ENCODE measurements at places on chromosomes 16 and 17.

GRCh38 chr17:2188971-2189630, 114.5 kb downstream of the SMG6 start:
- DNase-seq, result no peak

GRCh38 chr17:2563061-2563460, 30.4 kb upstream of the PAFAH1B1 start:
- DNase-seq, result no peak

DNA sequence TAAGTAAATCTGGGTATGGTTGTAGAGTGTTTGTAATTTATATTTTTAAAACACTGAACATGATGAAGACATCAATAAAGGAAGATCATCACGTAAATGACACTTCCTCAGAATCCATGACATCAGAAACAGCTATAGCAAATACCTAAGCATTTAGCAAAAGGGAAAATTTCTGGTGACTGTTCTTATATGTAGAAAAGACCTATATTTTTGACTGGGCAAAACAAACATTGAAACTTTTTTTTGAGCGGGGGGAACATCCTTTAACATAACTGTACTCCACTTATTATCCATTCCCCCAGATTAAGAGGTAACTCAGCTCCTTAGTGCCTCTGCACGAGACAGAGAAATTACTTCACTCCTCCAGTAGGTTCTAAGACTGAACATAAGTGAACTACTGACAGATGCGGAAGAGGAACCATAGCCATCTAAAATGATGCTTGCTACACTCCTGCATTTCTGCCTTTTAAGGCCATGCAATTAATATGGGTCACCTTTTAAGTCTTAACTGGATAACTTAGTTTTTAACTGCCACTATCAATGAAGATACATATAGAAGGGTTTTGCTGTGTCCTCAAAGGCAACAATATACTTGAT, 9.4 kb downstream of the CRYBA1 start:
- DNase-seq, result no peak

DNA sequence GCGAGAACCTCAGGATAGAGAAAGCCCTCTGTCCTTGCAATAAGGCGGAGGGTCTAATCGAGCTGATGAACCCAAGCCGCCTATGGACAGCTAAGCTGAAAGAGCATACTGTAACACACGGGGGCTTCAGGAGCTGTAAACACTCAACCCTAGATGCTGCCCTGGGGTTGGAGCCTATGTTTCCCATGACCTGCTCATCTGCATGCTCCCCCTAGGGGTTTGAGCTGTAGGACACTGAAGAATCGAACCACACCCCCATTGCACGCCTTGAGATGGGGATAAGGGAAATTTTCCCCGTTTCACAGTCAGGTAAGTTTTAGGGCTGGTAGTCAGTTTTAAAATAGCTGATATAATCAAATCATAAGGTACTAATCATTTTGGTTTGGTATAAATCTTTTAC, 675.6 kb upstream of the CDH8 start:
- no peak for DNase-seq

- no peak for DNase-seq
These were observed 13.6 kb upstream of the CBFB start for GRCh38 chr16:67015313-67015731.

DNA sequence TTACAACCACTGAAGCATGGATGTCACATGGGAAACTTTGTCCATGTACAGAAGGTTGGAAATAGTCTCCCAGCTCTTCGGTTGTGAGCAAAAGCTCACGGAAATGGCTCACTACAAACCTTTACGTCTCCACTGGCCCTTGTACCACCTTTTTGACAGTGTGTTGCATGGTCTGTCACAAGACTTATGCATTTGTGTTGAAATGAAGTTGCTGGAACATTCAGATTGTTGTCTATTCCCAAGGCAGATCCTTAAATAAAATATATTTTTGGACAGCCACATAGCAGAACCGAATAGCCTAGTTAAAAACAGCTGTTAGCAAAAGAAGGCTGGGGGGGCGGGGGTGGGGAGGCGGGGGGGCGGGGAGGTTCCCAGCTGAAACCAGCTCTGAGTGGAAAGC, 39.2 kb downstream of the KNOP1 start:
- no peak for DNase-seq

- no peak for DNase-seq
These were observed 16.8 kb upstream of the SUZ12 start for GRCh38 chr17:31919802-31920525.

DNA sequence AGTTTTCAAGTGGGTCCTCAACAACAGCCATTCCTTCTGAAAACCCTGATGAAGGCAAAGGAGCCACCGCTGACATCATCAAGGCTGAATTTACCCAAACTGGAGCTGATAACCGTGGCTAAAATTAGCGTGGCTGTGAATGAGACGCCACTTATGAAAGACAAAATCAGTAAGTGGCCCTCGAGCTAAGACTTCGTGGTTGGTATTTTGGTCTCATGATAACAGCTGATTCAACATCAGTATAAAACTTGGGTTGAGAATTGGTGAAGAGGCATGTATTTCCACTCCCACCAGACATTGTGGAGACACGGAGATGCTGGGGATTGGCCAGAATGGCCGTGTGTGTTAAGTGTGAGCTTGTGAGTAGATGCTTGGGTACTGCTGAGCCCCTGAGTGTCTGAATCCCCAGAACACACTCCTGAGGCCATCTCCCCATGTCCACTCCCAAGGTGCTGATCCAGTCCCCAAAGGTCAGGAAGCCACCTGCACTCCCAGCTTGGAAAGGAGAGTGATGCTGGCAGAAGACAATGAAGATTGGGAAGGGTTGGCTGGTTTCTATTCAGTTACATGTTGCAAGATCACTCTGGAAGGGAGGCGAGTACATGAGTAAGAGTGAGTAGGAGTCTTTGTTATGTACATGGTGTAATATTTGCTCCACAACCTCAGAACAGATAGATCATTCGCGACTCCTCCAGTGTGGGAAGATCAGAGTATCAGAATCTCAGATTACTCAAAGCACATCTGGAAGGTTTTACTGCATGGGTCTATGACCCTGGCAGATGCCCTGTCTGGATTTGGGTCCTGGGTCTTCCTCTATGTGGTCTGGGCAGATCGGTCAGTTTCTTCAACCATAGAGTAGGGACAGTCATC, 207.7 kb downstream of the HS3ST3A1 start:
- DNase-seq, result no peak
